Activated naive CD4-positive, alpha-beta T cell treated with anti-CD3 and anti-CD28 coated beads for 36 hours (primary cell): ENCODE measurements at places on chromosomes 5 and 9. TPM values are rescaled to one million over a fixed set of nuclear protein-coding genes. Genes with fewer than 3 reads are reported as not detected.

The PTPN3 gene
- total RNA-seq, result 0.27 TPM

GRCh38 chr5:57937025-57937424 lies 454.4 kb upstream of the ACTBL2 start:
- H3K4me3 ChIP-seq, result no peak overlapping the region
- DNase-seq, result no peak
- H3K36me3 ChIP-seq, result no peaks in the 10 kb centered on the region
- no peaks in the 10 kb centered on the region for H3K4me1 ChIP-seq
- H3K27me3 ChIP-seq, result peaks cover 5% of the 10 kb centered on the region

The TTC23L gene
- 0.43 TPM for total RNA-seq

- peak overlapping the region; percentile 96 for H3K27ac ChIP-seq
- H3K4me3 ChIP-seq, result peak overlapping the region; percentile 96
- peaks cover 15% of the 10 kb centered on the region for H3K36me3 ChIP-seq
- no peaks in the 10 kb centered on the region for H3K27me3 ChIP-seq
- peak; percentile 87 for DNase-seq
- H3K4me1 ChIP-seq, result peaks cover 65% of the 10 kb centered on the region
Measured at GRCh38 chr9:127779136-127779981, 893 bp upstream of the SH2D3C start.

The ARAP3 gene
- 2.2 TPM for total RNA-seq

- H3K27me3 ChIP-seq, result no peaks in the 10 kb centered on the region
- peak overlapping the region; percentile 71 for H3K4me3 ChIP-seq
- no peaks in the 10 kb centered on the region for H3K36me3 ChIP-seq
- H3K27ac ChIP-seq, result no peak overlapping the region
Measured at GRCh38 chr9:36135741-36136271, 727 bp upstream of the GLIPR2 start.

- no peaks in the 10 kb centered on the region for H3K4me1 ChIP-seq
- no peak overlapping the region for H3K27ac ChIP-seq
- no peak overlapping the region for H3K4me3 ChIP-seq
- DNase-seq, result no peak
- H3K27me3 ChIP-seq, result peaks cover 17% of the 10 kb centered on the region
Measured at GRCh38 chr5:107607196-107607595, 63.5 kb downstream of the EFNA5 start.

The CRB2 gene
- not detected for total RNA-seq

The OR1Q1 gene
- not detected for total RNA-seq

DNA sequence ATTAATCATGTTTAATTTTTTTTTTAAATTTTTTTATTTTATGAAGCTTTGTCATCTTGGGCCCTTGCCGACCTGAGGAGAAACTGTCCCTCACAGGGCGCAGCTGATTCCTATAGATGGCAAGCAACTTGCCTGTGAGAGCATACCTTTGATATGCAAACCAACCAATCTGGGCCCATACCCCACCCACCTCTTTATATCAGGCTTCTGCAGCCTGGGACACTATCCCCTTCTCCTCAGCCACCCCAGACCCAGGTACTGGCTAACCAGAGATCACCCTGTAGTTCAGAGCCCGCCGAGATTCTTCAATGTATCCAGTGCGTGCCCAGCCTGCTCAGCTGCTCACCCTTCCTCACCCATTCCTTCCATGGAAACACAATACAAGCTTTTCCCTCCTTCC lies 18.7 kb upstream of the AGGF1 start:
- H3K4me3 ChIP-seq, result no peak overlapping the region
- H3K27me3 ChIP-seq, result peaks cover 12% of the 10 kb centered on the region
- peaks cover 3% of the 10 kb centered on the region for H3K4me1 ChIP-seq
- H3K27ac ChIP-seq, result no peak overlapping the region

The IL9 gene
- not detected for total RNA-seq

- H3K4me3 ChIP-seq, result no peak overlapping the region
- no peaks in the 10 kb centered on the region for H3K4me1 ChIP-seq
- H3K36me3 ChIP-seq, result no peaks in the 10 kb centered on the region
- H3K27ac ChIP-seq, result no peak overlapping the region
Measured at GRCh38 chr5:133749331-133749985, 137.1 kb upstream of the FSTL4 start.

GRCh38 chr9:109250311-109250741 lies 70.5 kb downstream of the EPB41L4B start:
- DNase-seq, result no peak
- H3K27ac ChIP-seq, result no peak overlapping the region
- no peaks in the 10 kb centered on the region for H3K4me1 ChIP-seq

DNA sequence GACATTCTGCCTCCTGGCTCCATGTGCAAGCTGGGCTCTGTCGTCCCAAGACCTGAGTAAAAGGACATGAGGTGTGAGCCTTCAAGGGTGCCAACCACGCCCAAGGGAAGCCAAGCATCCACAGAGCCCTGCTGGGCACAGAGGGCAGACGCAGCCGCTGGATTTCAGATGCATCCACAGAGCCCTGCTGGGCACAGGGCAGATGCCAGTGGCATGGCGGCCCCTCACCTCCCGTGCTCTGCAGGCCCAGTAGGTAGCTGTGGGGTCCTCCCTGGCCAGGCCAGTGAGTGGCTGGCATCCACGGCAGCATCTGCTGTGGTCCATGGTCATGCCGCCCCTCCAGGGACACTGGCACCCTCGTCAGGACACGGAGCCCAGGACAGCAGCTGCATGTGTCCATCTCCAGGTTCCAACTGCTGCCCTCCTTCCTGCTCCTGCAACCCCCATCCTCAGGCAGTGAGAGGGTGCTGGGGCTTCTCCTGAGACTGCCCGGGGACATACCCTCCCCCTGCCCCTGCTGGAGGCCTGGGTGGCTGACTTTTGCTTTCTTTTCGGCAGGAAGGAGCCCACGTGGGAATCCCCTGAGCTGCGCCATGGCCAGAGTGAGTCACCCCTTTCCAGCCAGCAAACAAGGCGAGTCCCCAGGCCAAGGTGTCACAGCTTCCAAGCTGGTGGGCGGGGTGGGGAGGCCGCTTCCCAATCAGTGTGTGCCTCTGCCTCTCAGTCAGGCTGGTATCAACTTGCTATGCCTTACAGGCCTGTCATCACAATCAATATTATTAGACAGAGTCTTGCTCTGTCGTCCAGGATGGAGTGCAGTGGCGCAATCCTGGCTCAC lies 4.0 kb upstream of the TRAF2 start:
- H3K27me3 ChIP-seq, result no peaks in the 10 kb centered on the region
- H3K36me3 ChIP-seq, result peaks cover 11% of the 10 kb centered on the region
- DNase-seq, result peak; percentile 98
- peak overlapping the region; percentile 97 for H3K27ac ChIP-seq
- H3K4me1 ChIP-seq, result peaks cover 48% of the 10 kb centered on the region

DNA sequence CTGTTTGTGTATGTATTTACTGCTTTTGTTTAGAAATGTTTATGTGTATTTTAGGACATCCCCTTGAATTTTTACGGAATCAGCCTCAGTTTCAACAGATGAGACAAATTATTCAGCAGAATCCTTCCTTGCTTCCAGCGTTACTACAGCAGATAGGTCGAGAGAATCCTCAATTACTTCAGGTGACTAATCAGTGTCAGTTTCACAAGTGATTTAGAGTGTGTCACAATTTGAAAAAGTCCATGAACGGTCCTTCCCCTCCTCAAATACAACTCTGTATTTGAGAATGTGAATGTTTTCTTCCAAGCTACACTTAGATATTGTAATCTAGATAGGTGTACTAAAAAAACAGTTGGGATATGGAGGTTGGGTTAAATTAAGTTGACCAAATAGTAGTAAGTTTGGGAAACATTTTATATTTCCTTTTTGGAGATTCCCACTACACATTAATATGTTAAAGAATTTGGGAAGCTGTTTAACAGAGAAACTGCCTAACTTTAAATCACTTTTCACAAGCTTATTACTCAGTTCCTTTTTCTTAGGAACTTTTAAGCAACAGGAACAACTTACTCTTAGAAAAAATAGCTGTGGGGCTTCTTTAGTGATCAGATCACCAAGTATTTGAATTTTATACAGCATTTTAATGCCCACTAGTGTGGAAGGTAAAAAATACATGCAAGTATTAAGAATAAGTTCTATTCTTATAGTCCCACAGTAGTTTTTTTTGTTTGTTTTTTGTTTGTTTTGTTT lies 40.9 kb downstream of the RAD23B start:
- no peaks in the 10 kb centered on the region for H3K27me3 ChIP-seq
- H3K4me1 ChIP-seq, result peaks cover 18% of the 10 kb centered on the region
- DNase-seq, result no peak
- H3K36me3 ChIP-seq, result peaks cover 62% of the 10 kb centered on the region

The CDO1 gene
- total RNA-seq, result 0.67 TPM

- H3K36me3 ChIP-seq, result no peaks in the 10 kb centered on the region
- no peaks in the 10 kb centered on the region for H3K4me1 ChIP-seq
- DNase-seq, result no peak
- no peaks in the 10 kb centered on the region for H3K27me3 ChIP-seq
- no peak overlapping the region for H3K4me3 ChIP-seq
Measured at GRCh38 chr5:60262576-60263295, 369.2 kb upstream of the PDE4D start.

The TMOD1 gene
- total RNA-seq, result 1.4 TPM

DNA sequence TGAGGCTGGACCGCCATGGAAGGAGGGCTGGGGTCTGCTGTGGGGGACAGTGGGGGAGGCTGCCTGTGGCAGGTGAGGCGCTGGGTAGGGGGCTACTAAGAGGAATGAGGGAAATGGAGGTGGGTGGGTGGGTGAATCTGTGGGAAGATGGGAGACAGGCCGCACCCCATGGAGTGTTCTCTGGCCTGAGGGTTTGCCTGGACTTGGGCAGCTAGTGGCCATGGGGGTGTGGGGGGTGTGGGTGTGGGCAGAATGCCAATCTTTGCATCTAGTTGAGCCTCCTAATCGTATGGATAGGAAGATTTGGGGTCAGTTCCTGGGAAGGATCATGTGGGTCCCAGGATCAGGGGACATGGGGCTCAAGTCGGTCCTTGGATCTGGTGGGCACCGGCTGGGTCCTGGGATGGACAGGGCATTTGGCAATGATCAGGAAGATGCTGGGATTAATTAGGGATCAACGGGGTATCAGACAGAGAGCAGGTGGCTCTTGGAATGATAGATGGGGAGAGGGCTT lies 518 bp downstream of the ZDHHC12 start:
- no peaks in the 10 kb centered on the region for H3K27me3 ChIP-seq
- peak; percentile 16 for DNase-seq
- peak overlapping the region; percentile 97 for H3K4me3 ChIP-seq
- H3K36me3 ChIP-seq, result peaks cover 2% of the 10 kb centered on the region
- peak overlapping the region; percentile 94 for H3K27ac ChIP-seq
- H3K4me1 ChIP-seq, result peaks cover 28% of the 10 kb centered on the region

- H3K27ac ChIP-seq, result no peak overlapping the region
- DNase-seq, result no peak
- no peak overlapping the region for H3K4me3 ChIP-seq
- H3K27me3 ChIP-seq, result no peaks in the 10 kb centered on the region
Measured at GRCh38 chr9:30575691-30576090, 1808.8 kb upstream of the ACO1 start.

- H3K36me3 ChIP-seq, result no peaks in the 10 kb centered on the region
- H3K27ac ChIP-seq, result no peak overlapping the region
- no peak for DNase-seq
- H3K27me3 ChIP-seq, result no peaks in the 10 kb centered on the region
- no peak overlapping the region for H3K4me3 ChIP-seq
Measured at GRCh38 chr5:127083711-127084110, 10.4 kb upstream of the C5orf63 start.

The ACOT12 gene
- total RNA-seq, result not detected

- H3K27ac ChIP-seq, result no peak overlapping the region
- H3K36me3 ChIP-seq, result peaks cover 1% of the 10 kb centered on the region
- no peak for DNase-seq
- H3K4me1 ChIP-seq, result no peaks in the 10 kb centered on the region
Measured at GRCh38 chr5:107968406-107968843, 297.7 kb upstream of the EFNA5 start.

DNA sequence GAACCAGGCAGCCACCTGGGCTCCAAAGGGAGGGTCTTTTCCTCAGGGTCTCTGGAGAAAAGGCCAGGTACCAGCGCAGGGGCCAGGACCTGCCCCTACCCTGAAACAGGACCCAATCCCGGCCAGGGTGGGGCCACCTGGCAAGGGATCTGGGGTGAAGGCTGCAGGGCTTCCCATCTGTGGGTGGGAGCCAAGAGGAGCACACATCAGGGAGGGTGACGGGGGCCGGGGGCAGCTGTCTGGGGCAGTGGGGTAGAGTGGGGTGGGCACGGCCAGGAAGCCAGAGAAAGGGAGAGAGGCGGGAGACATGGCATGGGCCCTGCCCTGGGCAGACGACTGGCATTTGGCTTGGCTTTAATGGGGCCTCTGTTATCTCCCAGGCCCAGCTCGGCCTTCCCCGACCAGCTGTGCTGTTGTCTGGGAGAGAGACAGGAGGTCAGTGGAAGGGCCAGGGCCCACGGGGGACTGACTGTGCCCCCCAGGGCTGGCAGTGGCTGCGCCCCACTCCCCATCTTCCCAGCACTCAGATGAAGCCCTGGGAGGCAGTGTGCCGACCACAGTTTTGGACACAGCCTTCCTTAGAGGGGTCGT lies 57.2 kb upstream of the RNF130 start:
- peaks cover 9% of the 10 kb centered on the region for H3K27me3 ChIP-seq
- no peaks in the 10 kb centered on the region for H3K4me1 ChIP-seq
- no peak overlapping the region for H3K4me3 ChIP-seq

The SLC34A1 gene
- total RNA-seq, result not detected

DNA sequence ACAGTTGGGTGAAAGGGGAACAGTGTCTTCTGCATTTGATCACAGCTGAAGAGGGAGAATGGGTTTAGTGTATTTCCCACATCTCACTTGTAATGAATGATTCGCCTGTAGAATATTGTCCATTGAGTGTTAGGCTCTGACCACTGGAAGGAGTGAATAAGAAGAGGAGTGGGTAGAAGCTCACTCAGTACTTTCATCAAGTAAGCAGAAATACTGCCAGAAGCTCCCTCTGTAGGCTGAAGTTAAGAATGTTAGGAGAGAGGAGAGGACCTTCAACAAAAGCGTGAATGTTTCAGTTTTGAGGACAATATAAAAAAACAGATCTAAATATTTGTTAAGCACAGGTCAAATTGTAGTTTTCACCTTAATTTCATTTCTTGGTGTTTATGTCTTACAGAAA lies 27.5 kb downstream of the FSD1L start:
- no peak overlapping the region for H3K4me3 ChIP-seq
- DNase-seq, result no peak
- H3K27ac ChIP-seq, result no peak overlapping the region
- no peaks in the 10 kb centered on the region for H3K4me1 ChIP-seq
- H3K36me3 ChIP-seq, result no peaks in the 10 kb centered on the region

DNA sequence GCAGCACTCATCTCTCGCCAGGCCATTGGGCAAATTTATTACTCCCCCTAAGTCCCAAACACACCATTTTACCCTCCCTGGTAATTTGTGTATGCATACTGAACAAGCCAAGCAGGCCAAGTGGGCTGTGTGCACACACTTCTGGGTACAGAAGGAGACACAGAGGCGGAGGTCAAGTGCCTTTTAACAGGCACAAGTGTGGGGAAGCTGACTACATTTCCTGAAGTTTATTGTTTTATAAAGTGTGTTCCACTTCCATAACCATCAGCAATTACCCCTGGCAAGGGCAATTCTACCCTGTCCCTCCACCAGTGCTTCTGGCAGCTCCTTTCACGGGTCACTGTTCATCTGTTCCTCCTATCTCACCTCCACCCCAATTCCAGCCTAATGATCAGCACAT lies 93.9 kb downstream of the SETX start:
- peaks cover 11% of the 10 kb centered on the region for H3K36me3 ChIP-seq
- no peak overlapping the region for H3K27ac ChIP-seq
- DNase-seq, result no peak
- no peak overlapping the region for H3K4me3 ChIP-seq
- no peaks in the 10 kb centered on the region for H3K27me3 ChIP-seq

The UGT3A2 gene
- total RNA-seq, result not detected
